ENCODE measurements at places on chromosomes 2 and 18. TPM values are rescaled to one million over a fixed set of nuclear protein-coding genes. Genes with fewer than 3 reads are reported as not detected.

Gene AKAIN1
- total RNA-seq, result not detected

Gene NDUFV2
- total RNA-seq, result 185 TPM

Gene TANK
- 71.5 TPM for total RNA-seq

Gene SKA1
- total RNA-seq, result 44.1 TPM

GRCh38 chr2:200985799-200986198 is 22.3 kb upstream of the ORC2 start:
- no peak for DNase-seq

- DNase-seq, result no peak
Measured at GRCh38 chr2:133360882-133361281, 207.4 kb downstream of the NCKAP5 start.

DNA sequence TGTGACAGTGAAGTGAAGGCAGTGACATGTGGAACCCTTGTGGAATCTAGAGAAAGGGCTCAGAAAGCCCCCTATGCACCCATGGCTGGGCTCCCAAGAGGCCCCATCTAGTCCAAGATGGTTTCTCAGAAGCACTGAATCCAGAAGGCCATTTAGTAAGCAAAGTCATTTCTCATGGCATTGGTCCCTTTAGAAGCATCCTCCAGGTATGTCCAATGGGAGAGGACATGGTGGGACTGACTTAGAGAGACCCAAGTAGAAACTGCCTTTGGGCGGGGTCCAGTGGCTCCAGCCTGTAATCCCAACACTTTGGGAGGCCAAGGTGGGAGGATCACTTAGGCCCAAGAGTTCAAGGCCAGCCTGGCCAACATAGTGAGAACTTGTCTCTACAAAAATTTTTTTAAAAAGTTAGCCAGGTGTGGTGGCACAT is 72.5 kb upstream of the RMDN2 start:
- no peak for DNase-seq

GRCh38 chr2:30332791-30333453 is 101.6 kb downstream of the LBH start:
- no peak for DNase-seq

GRCh38 chr2:66031236-66031635 is 403.7 kb upstream of the MEIS1 start:
- no peak for DNase-seq

DNA sequence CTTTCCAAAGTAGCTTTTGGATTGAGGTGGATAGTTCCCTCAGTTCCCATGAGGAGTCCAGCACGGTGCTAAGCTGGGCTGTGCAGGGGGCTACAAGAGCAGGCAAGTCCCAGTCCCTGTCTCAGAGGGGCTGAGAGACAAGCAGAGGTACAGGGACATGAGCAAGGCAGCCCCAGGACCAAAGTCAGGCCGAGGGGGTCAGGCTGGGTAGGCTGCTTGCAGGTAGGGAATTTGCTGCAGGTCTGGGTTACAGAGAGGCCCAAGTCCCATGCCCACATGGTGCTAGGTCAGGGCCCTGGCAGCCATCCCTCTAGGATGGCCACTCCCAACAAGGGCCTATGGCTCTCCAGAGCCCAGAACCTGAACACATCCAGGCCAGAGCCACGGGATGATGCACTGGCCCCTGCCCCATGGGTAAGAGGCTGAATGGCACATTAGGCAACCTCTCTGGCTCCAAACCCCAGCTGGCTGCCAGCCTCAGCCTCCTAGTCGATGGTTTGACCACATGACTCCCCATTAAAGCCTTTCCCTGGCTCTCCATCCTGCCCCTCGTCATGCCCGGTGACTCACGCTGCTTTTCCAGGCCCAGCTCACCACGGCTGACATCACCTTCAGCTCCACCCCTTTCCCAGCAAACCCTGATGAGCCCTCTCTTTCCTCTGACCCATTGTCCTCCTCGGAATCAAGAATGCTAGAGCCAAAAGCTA is 83.7 kb downstream of the SDC1 start:
- DNase-seq, result no peak

DNA sequence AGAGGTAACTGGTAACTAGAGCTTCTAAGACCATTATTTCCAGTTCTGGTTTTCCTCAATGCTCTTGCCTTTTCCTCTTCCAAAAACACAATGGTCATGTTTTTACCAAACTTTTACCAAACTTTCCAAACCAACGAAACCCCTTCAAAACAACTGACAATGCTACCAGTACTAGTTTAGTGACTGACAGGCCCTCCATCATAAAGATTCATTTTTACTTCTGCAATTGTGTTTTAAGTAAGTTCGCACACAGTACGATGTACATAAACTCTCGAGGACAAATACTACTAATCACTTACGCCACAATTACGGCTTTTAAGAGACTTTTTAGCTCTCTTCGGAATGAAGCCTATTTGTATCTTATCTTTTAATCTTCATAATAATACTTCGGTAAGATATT is 900 bp downstream of the C18orf32 start:
- DNase-seq, result no peak

All from activated CD4-positive, alpha-beta T cell treated with anti-CD3 and anti-CD28 coated beads, Interleukin-2, amount 10 ng/mL, durations not matched to agents 7 days and 5 days (primary cell).